ENCODE measurements at places on chromosomes 7 and 10. TPM values are rescaled to one million over a fixed set of nuclear protein-coding genes. Genes with fewer than 3 reads are reported as not detected.
A peak's percentile ranks its signal among the peaks of the same experiment; 100 is the strongest.

- no peak for DNase-seq
- H3K4me1 ChIP-seq: no peaks in the 10 kb centered on the region
- no peak overlapping the region for H3K4me3 ChIP-seq
- H3K27me3 ChIP-seq: peaks cover 8% of the 10 kb centered on the region
- no peak overlapping the region for H3K27ac ChIP-seq
- H3K36me3 ChIP-seq: no peaks in the 10 kb centered on the region
Observed at GRCh38 chr10:117053482-117053881, 48.5 kb upstream of the SHTN1 start.

DNA sequence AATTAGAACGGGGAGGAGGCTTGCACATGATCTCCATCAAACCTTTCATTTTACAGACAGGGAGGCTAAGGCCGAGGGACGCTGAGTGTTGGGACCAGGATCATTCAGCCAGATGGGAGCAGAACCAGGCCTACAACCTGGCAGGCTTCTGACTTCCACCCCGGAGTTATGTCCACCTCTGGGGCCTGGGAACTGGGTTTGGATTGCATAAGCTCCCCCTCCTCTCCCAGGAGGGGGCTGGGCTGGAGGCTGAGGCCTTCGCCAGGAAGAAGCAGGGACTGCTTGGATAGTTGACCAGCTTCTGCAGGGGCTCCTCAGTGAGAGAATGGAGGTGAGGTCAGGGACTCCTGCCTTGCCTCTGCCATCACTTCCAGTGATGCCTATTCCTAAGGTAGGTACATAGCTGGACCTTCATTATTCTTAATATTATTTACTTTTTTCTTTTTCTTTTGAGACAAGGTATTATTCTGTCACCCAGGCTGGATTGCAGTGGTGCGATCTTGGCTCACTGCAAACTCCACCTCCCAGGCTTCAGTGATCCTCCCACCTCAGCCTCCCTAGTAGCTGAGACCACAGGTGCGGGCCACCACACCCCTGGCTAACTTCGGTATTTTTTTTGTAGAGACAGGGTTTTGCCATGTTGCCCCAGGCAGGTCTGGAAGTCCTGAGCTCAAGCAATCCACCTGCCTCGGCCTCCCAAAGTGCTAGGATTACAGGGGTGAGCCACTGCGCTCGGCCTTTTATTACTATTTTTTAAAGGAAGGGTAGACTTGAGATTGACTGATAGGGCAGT lies 1.3 kb downstream of the SNX10 start:
- peaks cover 33% of the 10 kb centered on the region for H3K4me1 ChIP-seq
- H3K27ac ChIP-seq: peak overlapping the region; percentile 83
- H3K27me3 ChIP-seq: no peaks in the 10 kb centered on the region

DNA sequence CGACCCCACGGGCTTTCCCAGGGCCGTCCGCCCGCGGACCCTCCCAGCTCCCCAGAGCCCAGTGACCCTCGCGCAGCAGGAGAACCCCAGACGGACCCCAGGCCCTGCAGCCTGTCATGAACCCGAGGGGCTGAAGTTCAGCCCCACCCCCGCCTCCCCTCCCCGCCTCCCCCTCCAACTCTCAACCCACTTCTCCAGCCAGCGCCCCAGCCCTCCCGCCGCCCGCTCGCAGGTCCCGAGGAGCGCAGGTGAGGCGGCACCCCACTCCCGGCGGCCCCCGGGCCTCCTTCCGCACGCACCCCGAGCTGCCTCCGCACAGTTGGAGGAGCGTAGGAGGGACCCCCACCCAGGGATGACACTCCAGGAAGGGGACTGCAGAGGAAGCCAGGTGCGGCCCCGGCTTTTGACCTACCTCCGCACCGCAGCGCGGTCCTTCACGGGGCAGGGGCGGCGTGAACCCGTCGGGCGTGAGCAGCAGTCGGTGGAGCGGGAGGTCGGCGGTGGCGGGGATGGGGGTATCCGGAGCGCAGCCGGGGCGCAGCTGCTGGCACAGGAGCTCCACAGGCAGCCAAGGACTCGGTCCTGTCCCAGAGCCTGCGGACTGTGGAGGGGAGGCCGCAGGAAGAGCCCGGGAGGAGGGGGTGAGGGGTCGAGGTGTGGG lies at the start of gene TMEM176A:
Gene TMEM176A (plus strand): TSS at position 189 of the 661 bp plus-strand sequence. CDS start 782 bp downstream, outside the sequence.
- H3K27ac ChIP-seq: no peak within 1 kb of the TSS
- peaks cover 37% of the 10 kb centered on the region for H3K27me3 ChIP-seq
- peak within 1 kb of the TSS; percentile 29 for H3K4me3 ChIP-seq
- no peaks in the 10 kb centered on the region for H3K36me3 ChIP-seq

DNA sequence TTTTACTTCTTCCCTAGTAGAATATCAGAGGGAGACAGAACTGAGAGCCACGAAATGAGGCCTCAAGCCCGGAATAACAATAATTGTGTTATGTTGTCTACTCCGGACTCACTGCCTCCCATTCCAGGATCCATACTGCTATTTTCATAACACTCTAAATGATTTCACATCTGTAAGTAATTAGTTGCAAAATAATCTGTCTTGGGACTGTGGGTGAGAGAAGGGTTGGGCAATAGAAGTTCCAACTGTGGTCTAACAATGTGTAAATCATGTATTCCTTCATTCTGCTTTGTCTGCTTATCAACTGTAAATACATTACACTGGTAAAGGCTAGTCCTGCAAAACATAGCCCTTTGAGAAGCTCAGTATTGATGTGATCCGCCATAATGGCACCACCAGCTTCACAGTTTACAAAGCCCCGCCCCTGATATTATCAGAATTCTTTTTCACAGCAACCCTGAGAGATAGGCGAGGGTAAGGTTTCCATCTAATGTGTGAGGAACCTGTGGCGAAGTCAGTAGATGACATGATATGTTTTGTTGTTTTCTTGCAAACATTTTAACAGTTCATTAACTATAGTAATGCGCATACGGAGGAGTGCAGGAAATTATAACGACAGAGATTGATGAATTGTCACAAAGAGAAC lies 265.7 kb upstream of the BMPER start:
- H3K36me3 ChIP-seq: no peaks in the 10 kb centered on the region
- DNase-seq: no peak
- no peak overlapping the region for H3K4me3 ChIP-seq
- no peaks in the 10 kb centered on the region for H3K4me1 ChIP-seq
- H3K27me3 ChIP-seq: no peaks in the 10 kb centered on the region
- H3K27ac ChIP-seq: no peak overlapping the region

DNA sequence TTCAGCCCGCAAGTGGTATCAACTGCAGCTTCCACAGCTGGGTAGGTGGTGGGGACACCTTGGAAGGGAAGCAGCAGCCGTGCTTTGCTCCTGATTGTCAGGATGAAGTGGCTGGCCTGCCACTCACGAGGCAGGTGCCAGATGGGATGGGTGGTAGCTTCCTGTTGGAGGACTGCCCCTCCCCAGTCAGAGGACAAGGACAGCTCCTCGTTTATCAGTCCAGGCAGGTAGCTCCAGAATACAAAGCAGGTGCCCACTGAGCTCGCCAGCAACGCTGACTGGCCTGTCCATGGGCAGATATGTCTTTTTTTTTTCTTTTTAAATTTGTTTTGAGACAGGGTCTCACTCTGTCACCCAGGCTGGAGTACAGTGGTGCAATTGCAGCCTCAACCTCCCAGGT lies 431.3 kb downstream of the GALNT17 start:
- H3K27ac ChIP-seq: no peak overlapping the region
- H3K4me3 ChIP-seq: no peak overlapping the region
- DNase-seq: no peak
- no peaks in the 10 kb centered on the region for H3K36me3 ChIP-seq
- H3K4me1 ChIP-seq: no peaks in the 10 kb centered on the region
- no peaks in the 10 kb centered on the region for H3K27me3 ChIP-seq

DNA sequence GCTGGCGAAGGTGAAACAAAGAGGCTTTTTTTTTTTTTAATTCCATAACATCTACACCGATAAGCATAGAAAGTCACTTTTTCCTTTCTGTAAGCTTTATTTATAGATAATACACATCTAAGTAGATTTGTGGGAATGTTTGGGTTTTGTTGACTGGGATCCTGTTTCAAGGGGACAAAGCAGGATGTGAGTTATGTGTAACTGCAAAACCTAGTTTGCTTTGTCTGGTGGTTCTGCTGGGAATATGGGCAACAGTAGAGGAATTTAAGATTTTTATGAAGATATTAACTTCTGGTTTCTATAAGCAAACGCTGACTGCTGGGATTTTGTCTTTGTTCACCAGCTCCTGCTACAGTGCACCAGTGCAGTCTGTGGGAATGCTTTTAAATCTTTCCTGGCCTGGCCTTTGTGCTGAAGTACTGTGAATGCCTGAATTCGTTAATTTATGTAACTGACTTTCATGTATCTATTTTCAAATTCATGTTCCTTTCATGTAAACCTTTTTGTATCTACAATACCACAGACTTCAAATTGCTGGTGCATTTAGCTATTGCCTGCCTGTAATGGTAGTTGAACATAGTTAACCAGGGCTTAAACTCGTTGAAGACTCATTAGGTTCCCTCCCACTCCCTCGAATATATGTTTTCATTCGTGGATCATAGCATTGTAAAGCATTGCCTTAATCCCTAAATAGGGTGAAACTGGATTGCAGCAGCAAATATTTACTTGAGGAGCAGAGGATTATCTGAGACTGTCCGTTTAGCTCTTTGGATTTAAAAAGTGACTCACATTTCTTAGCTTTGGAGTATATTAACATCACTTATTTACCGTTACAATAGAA lies 1.5 kb downstream of the KLHL7 start:
- peak overlapping the region; percentile 79 for H3K27ac ChIP-seq
- no peak for DNase-seq
- H3K36me3 ChIP-seq: peaks cover 2% of the 10 kb centered on the region
- no peaks in the 10 kb centered on the region for H3K27me3 ChIP-seq
- H3K4me3 ChIP-seq: peak overlapping the region; percentile 97

DNA sequence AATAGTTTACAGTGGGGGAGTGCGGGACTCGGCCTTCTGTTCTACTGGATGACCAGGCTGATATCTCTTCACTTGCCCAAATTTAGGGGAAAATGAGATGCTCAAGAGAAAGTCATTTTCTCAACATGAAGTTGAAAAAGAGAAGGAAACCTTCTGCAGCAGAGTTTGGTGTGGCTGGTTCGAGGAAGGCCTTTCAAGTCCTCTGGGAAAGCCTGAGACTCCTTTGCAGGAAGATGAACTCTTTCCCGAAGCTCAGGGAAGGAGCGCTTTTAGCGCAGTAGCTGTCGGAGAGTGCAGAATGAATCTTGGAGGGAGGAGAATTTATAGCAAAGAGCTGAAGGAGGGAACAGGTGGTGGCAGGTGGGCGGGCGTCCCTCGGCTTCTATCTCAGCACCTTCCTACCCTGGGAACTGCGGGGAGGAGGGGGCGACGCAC lies at the start of gene ATOH7:
Gene ATOH7 (minus strand): TSS at position 297 of the 435 bp plus-strand sequence. CDS start 436 bp downstream, outside the sequence.
- no peaks in the 10 kb centered on the region for H3K36me3 ChIP-seq
- DNase-seq: no peak
- H3K27ac ChIP-seq: no peak within 1 kb of the TSS
- peaks cover 7% of the 10 kb centered on the region for H3K4me1 ChIP-seq

DNA sequence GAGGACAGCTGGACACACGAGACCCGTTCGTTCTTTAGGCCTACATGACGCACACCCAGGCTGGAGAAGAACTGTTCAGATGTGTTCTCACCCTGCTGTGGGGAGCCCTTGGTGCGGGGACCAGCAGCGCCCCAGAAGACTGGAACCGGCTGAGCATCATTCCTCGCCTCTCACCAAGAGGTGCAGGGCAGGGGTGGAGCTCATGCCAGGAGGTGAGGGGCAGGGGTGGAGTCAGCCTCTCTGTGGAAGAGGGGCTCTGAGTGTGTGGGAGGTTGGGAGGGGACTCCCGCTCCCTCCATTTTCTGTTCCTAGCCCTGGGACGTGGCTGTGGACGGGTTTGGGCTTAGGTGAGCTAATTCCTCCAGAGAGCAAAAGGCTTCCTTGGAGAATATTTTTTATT lies 66.0 kb upstream of the SHH start:
- no peak for DNase-seq
- no peak overlapping the region for H3K27ac ChIP-seq
- H3K36me3 ChIP-seq: no peaks in the 10 kb centered on the region
- H3K27me3 ChIP-seq: peaks cover 8% of the 10 kb centered on the region
- no peak overlapping the region for H3K4me3 ChIP-seq
- no peaks in the 10 kb centered on the region for H3K4me1 ChIP-seq

DNA sequence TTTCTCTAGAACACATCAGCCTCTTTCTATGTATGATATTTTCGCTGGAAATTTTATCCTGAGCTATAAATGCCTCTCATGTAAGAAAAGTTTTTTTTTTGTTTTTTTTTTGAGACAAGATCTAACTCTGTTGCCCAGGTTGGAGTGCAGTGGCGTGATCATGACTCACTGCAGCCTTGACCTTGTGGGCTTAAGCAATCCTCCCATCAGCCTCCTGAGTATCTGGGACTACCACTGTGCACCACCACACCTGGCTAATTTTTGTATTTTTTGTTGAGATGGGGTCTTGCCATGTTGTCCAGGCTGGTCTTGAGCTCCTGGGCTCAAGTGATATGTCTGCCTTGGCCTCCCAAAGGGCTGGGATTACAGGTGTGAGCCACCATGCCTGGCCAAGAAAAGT lies 80.4 kb downstream of the ADK start:
- H3K4me3 ChIP-seq: no peak overlapping the region
- no peak overlapping the region for H3K27ac ChIP-seq
- no peak for DNase-seq
- no peaks in the 10 kb centered on the region for H3K27me3 ChIP-seq
- peaks cover 14% of the 10 kb centered on the region for H3K4me1 ChIP-seq

Gene RGR
- not detected for total RNA-seq

Gene CYP26C1
- 0.09 TPM for total RNA-seq

Gene RNF32
- 0.71 TPM for total RNA-seq

Gene SLC39A12
- total RNA-seq: not detected

Gene CDK1
- 138 TPM for total RNA-seq

Gene OPN1SW
- total RNA-seq: not detected
